Tongue (tissue), 3 donors: ENCODE measurements at places on chromosomes 16 and 17. TPM values are rescaled to one million over a fixed set of nuclear protein-coding genes. Genes with fewer than 3 reads are reported as not detected.

DNA sequence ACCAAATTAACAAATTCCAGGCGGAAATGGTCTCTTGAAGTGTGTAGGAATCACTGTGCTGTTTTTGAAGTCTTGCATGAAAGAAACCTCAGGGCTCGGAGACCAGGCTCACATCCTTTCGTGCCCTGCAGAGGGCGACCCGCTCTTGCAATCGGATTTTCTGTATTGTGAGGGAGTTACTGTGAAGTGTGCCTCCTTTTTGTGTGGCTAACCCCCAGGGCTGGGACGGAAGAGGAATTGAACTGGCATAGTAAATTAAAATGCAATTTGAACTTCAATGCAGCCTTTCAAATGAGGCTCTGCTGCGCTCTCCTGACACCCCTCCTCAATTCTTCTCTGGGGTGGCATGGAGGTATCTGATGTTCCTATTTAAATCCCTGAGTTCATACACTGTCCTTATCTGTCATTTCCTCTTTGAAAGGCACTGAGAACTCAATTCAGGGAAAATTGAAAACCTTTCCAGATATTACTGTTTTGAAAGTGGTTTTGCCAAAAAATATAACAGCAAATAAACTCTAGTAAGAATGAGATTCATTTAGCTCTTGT lies 51.5 kb upstream of the MGAT5B start:
- DNase-seq = peak; percentile 55

DNA sequence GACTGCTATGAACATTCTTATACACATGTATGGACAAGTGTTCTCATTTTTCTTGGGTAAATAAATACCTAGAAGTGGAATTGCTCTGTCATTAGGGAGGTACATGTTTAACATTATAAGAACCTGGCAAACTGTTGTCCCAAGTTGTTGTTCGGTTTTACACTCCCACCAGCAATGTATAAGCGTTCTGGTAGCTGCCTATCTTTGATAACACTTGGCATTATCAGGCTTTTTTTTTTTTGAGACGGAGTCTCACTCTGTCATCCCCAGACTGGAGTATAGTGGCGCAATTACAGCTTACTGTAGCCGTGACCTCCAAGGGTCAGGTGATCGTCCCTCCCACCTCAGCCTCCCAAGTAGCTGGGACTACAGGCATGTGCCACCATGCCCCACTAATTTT lies 16.3 kb downstream of the ATAD5 start:
- no peak for DNase-seq

- DNase-seq = peak; percentile 21
These were observed 147.9 kb upstream of the MON1B start for GRCh38 chr16:77043076-77043475.

- no peak for DNase-seq
These were observed 23.7 kb upstream of the ITGAX start for GRCh38 chr16:31331141-31331764.

- DNase-seq = no peak
These were observed 220.0 kb downstream of the ZNF423 start for GRCh38 chr16:49635591-49636581.

DNA sequence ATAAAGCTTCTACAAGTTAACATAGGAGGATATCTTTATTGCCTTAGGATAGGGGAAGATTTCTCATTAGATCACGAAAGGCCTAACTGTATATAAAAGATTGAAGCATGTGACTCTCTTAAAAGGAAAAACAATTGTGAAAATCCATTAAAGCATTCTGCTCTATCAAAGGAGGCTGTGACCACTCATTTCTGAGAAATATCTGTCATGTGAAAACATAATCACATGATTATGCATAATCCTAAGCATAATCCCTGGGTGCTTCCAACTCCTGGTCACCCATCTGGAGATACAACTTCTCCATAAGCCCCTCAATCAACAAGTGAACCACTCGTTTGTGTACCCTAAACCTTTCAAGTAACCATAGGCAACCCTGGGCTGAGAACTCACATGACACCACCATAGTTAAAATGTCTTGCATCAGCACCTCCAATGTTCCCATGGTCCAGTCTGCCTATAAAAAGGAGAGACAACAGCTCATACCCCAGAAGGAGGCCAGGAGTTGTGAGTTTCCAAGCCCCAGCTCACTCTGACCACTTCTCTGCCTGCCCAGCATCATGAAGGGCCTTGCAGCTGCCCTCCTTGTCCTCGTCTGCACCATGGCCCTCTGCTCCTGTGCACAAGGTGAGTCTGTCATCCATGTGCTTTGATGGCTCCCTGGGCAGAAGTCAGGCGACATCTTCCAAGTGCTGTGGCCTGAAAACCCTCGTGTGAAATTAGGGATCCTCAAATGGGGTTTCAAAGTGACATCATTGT lies at the start of gene CCL18:
Gene CCL18, plus strand, starts transcription at position 487 of the 756 bp plus-strand sequence. Its CDS starts 71 bp downstream, at position 558.
- no peak for DNase-seq

DNA sequence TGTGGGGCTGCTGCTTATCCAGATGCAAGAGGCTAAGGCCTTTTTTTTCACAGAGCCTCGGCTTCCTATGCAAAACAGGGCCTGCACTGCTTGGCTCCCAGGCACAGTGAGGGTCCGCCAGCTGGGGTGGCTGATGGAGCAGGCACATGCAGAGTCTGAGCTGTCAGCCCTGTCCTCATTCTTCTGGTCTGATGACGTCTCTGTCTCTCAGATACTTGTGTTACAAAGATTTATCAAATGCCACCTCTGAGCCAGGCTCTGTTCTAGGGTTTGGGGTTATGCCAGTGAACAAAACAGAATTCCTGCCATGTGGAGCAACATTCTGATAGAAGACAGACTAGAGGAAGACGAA lies 4.8 kb downstream of the RNF40 start:
- DNase-seq = no peak

GRCh38 chr16:68760671-68761275 lies 23.7 kb downstream of the CDH1 start:
- DNase-seq = no peak

- no peak for DNase-seq
These were observed 311.9 kb downstream of the ZFHX3 start for GRCh38 chr16:72736074-72736473.

DNA sequence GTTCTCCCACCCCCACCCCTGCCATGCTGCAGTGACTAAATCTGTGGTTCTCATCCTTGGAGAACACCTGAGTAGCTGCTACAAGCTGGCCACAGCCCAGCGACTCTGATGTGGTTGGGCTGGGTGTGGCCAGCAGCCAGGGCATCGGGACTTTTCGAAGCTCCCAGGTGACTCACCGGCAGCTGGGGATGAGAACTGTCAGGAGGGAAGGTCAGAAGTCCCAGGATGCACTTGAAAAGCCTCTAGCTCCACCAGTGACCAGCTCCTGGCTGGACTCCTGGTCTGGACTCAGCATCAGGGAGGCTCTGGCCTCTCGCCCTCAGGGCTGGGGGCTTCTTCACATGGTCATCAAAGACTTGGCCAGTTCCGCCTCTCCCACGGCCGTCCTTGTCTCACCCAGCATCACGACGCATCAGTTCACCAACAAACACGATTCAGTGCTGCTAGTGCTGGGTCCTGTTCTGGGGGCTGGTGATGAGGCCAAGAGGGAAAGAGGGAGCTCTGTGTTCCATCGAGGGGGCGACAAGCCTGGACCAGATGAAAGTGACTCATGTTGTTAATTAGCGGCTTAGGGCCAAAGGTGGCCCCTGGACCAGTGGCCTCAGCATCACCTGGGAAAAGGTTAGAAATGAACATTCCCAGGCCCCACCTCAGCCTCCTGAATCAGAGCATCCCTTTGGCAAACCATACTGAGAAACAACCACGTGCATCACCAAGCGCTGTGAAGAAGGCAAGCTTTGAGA lies 3.9 kb upstream of the C17orf99 start:
- DNase-seq = no peak

- DNase-seq = no peak
These were observed 27.8 kb downstream of the ARHGAP27 start for GRCh38 chr17:45404870-45405249.

GRCh38 chr17:39801055-39801454 lies 63.1 kb downstream of the IKZF3 start:
- no peak for DNase-seq

COIL gene
- total RNA-seq = 17.4 TPM

SLC12A3 gene
- total RNA-seq = not detected

APOBR gene
- 0.92 TPM for total RNA-seq

FBRS gene
- 16.5 TPM for total RNA-seq

GAST gene
- total RNA-seq = not detected

REXO5 gene
- 10.2 TPM for total RNA-seq

SLC2A4 gene
- total RNA-seq = 75.2 TPM

DPEP2 gene
- 12.1 TPM for total RNA-seq

FNDC8 gene
- not detected for total RNA-seq

AOC2 gene
- 1.4 TPM for total RNA-seq
